Dermis blood vessel endothelial cell (primary cell): ENCODE measurements at places on chromosomes 7 and 10. TPM values are rescaled to one million over a fixed set of nuclear protein-coding genes. Genes with fewer than 3 reads are reported as not detected.

Gene SGCE
- 82.5 and 85.4 TPM in 2 replicates for total RNA-seq

Gene RARRES2
- 0.65 and 1.9 TPM in 2 replicates for total RNA-seq

- DNase-seq, result peak; percentile 76
These were observed 22.2 kb upstream of the SRGN start for GRCh38 chr10:69065406-69066361.

GRCh38 chr7:128954830-128955802, 17.4 kb downstream of the IRF5 start:
- no peak for DNase-seq

Gene CTAGE8
- total RNA-seq, result 0.14 TPM in 1 of 2 replicates, not detected in the other

DNA sequence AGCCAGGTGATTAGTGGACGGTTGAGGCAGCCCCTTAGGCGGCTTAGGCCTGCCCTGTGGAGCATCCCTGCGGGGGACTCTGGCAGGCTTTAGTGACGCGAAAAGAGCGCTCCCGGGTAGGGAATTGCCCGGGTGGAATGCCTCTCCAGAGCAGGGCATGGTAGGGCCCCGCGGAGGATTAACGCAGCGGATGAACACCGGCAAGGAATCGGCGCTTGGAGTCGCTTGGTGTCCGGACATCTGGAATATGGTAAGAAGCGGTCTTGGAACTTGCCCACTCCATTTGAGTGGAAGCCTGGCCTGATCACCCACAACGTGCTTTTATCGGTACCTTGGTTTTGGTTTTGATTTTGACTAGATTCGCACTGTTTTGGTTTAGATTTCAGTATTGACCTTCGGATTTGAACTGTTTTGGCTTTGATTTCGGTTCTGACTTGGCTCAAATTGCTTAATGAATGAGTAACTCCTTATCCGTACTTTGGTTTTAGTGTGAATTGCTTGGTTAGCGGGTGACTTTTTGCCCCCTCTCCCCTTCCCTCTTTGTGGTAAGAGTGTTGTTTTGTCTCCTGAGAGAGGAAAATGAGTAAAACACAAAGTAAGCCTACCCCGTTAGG, 24.2 kb upstream of the CHST3 start:
- no peak for DNase-seq

- DNase-seq, result no peak
These were observed 27.6 kb upstream of the PIK3AP1 start for GRCh38 chr10:96747734-96748550.

DNA sequence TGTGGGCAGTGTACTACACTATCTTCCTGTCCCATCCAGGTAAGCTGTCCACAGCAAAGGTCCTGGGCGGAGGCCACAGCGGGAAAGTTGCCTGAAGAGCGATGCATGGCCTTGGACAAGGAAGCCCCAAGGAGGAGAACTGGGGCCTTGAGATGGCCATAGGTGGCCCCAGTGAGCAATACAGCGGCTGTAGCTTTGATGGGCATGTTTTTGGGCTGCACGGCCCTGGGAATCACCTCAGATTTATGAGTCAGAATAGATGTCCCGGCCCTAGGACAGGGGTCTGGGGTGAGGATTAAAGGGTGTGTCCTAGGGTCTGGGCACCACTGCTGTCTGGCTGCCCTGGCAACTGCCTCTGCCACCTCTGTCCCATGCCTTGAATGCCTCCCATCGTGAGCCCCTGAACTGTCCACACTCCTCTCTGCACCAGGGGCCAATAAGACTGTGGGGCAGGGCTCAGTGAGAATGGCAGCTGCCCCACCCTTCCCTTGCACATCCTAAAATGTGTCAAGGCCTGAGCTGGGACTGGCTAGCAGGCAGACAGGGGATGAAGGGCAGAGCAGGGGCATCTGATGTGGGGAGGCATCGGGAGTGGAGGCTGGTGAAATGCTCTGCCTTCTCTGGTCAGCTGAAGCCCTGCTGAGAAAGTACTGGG, 9.4 kb upstream of the IRF5 start:
- DNase-seq, result no peak

DNA sequence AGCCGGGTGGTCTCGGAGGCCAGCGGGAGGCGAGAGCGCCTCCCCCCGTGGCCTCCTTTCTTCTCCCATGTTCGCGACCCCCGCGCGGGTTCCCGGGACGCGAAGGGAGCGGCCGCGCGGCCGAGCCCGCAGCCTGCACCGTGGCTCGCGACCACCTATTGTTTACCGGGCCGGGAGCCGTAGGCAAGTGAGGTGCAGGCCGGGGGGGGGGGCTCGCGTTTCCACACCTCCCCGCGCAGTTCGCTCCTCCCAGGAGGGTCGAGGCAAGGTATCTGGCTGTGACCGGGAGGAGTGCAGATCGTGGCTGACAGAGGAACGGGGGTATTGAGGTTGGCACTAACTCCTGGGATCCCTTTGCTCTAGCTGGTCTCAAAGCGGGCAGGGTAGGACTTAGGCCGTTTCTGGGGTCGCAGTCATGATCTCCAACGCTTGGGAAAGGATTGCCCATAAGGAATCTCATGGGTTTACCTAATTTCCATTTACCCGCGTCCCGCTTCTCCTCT, 734 bp downstream of the PTPN12 start:
- peak; percentile 70 for DNase-seq

- no peak for DNase-seq
These were observed 210.8 kb downstream of the DNAJB6 start for GRCh38 chr7:157547611-157548010.

GRCh38 chr10:124065382-124066125, 27.8 kb downstream of the CHST15 start:
- DNase-seq, result no peak

- no peak for DNase-seq
These were observed 2.7 kb upstream of the FEZF1 start for GRCh38 chr7:122307228-122307621.

Gene CREB3L2
- total RNA-seq, result 32.2 and 34.5 TPM in 2 replicates

Gene ARHGAP22
- total RNA-seq, result 8.3 and 19.0 TPM in 2 replicates

Gene FAM13C
- 6.0 and 16.7 TPM in 2 replicates for total RNA-seq

Gene AKR1C4
- total RNA-seq, result not detected in 2 replicates

Gene GJD4
- not detected in 2 replicates for total RNA-seq

DNA sequence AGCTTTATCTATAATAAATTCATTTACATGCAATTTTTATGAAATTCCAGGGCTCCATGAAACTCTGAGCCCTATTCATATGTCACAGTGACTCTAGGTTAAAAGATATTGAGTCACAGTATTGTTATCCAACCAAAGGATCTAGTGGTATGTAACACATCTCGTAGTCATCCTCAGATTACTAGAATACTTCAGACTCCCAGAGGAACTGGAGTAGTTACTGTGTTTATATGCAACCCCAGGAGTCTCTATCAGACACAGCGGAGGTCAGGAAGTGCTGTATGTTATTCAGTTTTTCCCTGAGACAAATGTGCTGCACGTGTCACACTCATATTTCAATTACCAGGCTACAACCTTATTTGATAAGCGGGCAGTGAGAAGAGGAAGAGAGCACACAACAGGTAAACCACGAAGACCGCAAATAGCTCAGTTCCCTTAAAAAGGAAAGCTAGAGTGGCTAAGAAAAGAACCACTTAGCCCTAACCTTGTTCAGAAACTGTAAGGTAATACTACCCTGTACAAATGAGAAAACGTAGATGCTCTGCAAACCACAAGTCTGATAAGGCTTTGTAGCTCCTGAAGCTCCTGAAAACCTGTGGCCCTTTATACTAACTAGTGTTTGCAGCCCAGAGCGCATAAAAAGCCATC, 114.0 kb upstream of the CNTNAP2 start:
- DNase-seq, result no peak

- no peak for DNase-seq
These were observed 4.0 kb downstream of the ARHGAP22 start for GRCh38 chr10:48600645-48601505.

DNA sequence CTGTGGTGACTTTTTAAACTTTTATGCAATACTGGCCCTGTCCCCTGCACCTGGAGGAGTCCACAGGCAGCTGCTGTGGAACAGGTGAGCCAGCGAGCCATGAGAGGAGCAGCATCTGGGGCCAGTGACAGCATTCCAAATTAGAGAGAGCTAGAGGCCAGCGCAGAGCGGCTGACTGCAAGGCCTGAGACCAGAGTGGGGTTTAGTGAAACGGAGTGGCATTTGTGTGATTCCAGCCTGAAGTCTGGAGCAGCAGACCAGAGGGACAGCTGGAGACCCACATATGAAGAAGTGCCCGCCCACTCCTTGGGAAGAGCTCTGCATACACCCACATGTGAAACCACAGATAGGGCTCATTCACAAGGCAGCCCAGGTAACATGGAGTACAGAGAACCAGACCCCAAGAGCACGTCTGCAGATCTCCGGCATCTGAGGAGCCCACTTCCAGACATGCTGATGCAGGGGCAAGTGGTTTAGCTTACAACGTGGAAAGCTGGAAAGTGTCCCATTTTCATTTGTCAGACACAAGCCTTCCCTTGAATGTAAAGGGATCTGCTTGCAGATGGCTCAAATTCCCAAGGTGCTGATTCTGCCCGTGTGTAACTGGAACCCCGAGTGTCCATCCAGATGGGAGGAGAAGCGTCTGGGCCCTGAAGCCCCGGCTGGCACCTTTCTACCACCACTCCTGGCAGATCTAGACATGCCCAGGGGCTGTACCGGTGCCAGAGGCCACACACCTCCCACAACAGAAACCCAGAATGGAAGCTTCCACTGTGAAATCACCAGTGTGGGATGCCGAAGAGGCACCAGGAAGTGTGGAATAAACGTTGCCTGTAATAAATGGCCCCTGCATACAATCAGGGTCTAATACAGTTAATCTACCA, 256.0 kb upstream of the TCERG1L start:
- no peak for DNase-seq

DNA sequence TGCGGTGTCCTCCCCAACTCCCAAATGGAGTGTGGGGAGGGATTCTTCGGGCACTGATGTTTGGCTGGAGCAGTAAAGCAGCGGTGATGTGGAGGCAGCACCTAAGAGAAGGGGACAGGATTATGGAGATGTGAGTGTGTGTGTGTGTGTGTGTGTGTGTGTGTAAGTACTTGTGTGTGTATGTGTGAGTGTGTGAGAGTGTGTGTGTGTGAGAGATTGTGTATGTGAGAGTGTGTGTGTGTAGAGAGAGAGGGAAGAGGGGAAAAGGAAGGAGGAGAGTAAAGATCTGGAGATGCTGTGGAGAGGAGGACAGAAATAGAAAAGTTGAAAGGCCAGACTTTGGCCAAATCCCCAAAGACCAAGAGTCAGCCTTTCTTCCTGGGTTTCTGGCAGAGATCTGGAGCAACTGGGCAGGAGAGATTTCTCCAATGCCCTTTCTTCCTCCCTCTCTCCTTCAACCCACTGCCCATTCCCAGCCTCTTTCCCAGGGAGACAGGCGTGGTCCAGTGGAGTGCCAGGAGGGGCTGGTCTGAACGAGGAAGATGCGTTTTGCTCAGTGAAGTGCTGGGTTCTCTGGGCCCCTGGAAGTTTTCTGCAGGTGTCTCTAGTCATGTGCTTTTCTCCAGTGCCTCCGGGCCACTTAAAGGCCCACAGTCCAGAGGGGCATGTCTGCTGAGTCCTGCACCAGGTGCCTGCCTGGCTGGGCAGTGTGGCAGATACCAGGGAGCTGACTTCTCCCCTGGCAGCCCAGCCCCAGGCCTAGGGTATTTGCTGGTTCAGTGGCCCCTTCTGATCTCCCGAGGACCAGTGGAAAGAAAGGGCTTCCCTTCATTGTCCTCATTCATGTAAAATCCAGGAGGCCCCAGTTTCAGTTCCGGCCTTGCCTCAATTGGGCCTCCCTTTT, 60.5 kb downstream of the HK1 start:
- no peak for DNase-seq

DNA sequence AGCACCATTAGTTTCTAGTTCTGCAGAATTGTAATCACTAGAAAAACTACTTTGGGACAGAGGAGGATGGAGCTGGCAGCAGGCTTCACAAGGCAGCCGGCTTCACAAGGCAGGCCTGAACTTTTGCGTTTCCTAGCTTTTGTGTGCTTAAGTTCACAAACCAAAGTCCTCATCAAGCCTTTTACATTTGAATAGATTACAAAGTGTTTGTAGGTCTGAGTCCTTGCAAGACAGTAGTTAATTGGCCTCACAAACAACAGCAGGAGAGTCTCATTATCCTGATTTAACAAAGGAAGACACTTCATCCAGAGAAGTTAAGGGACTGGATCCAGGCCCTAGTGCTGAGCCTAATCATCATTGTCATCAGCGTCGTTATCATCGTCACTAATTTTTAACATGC, 147.8 kb upstream of the AUTS2 start:
- DNase-seq, result no peak

Gene OGDHL
- total RNA-seq, result 0.33 and 0.85 TPM in 2 replicates

DNA sequence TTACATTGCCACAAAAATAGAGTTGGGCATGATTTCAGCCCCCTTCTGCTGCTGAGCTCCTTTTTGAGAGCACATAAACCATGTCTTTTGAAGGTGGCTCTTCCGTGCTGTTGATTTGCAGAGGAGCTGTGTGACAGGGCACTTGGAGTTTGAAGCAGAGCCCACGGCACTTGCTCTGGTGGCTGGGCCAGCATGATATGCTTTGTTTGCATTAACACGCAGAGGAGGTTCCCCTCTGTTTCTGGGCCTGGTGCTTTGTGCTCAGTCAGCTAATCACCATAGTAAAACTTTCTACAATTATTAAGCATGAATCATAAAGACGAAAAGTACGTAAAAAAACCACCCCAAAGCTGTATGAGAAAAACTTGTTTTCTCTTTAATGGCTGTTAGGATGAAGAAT, 40.1 kb downstream of the RBM33 start:
- DNase-seq, result no peak

DNA sequence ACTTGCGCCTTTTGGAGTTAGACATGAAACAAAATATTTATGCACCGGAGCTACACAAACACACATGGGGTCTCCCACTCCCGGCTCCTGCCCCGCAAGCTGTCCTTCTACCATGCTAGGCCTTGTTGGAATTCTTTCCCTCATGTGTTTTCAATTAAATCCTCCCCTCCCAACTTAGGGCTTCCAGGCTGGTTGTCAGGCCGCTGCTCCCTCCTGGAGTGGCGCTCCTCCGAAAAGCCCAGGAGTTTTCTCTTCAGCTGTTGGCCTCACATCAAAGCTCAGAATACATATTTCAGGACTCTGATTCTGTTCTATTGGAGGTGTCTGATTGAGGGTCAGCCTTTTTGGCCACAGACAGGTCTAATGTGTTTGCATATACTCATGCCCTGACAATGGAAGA, 113.3 kb downstream of the FANK1 start:
- DNase-seq, result no peak

DNA sequence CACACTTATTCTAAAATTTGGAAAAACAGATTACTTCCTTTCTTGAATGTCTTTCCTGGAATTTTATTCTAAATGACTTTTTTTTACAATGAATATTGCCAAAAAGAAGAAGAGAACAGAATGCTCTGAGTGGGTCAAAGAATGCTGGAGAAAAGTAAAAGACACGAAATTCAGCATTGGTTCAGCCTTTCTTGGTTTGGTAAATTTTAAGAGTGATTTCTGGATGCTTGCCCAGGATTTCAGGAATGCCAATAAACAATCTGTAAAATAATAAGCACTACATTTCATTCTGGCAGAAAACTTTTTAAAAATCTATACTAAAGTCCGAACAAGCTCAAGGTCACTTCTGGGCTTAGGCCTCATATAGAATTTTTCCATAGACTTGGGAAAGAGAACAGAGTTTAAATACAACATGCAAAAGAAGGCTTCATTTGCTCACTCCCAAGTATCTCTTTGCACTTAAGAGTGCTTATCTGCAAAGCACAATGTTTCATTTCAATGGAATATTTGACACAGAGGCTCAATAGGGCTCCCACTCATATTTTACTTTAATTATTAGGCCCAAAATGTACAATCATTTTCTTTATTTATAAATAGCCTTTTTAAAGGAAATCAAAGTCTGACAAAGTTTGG, 359.5 kb upstream of the ANKRD30A start:
- no peak for DNase-seq
